Central memory CD4-positive, alpha-beta T cell (primary cell): ENCODE measurements at places on chromosomes 12 and 14.

DNA sequence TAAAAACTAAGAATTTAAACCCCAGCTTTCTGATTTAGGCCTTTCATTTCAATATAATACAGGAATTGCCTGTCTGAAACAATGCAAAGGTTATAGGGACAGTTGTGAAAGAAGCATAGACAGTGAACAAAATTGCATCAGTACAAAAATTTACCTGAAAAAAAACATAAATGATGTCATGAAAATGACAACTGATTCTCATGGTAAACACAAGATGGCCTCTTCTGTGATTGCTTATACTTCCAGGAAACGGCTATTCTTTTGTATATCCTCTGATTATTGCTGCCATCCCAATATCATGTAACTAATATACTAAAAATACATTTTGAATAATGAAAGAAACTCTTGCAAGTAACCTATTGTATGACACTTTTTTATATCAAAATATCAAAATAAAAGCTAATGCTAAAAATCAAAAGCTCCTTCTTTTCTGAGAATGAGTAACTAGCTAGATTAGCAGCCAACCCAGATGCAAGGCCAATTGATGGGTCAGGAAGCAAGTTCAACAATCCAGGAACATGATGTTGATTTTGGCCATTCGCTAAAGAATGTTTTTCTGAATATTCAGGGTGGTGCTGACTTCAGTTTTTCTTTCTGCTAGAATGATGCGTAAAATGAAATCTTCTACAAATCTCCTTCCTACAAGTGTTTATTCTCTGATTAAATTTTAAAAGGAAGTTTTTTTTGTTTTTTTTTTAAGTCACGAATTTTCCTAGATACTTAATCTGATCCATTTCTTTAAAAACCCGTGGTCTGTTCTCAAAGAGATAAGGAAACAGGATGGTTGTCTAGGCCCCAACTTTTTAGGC lies 83.6 kb downstream of the ALX1 start:
- no peak for DNase-seq

- DNase-seq = no peak
Observed at GRCh38 chr14:51516706-51517395, 134.9 kb upstream of the FRMD6 start.

GRCh38 chr12:67515679-67516340 lies 132.7 kb upstream of the DYRK2 start:
- DNase-seq = peak; percentile 62

DNA sequence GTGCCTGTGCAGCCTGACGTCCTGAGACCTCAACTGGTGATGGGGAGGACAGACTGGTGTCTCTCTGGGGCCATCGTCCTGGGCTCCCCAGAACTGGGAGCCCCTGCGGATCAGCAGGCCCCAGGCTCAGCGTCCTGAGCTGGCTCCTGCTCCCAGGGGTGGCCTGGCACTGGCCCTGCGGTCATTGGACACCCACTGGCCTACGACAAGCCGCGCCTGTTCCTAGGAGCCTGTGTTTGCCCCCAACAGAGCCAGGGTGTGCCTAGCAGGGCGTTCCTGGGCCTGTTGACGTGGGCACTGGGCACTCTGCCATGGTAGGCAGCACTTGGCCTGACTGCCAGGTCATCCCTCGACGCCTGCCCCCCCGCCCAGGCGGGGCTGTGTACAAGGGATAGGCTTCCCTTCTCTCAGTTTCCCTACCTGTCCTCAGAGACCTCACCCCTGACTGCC lies 8.4 kb downstream of the ADSS1 start:
- no peak for DNase-seq

DNA sequence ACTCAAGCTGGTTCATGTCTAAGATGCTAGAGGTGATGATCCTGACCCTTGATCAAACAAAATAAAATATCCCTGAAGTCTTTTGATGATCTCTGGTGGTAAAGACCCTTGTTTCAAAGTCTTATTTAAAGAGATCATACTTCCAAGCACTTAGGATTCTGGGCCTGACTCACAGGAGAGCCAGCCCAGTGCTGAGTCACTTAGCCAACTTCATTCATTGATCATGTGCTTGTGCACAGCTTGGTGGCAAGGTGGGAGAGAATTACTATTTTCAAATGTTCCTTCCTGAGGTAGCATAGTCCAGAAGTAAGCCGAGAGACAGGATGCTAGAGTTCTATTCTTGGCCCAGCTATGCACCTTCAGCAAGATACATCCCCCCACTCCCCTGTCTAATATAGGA lies 40.6 kb downstream of the SCN8A start:
- DNase-seq = no peak

- DNase-seq = no peak
Observed at GRCh38 chr12:67671419-67671818, 22.9 kb downstream of the DYRK2 start.

- no peak for DNase-seq
Observed at GRCh38 chr12:42732908-42733411, 143.4 kb upstream of the PRICKLE1 start.

DNA sequence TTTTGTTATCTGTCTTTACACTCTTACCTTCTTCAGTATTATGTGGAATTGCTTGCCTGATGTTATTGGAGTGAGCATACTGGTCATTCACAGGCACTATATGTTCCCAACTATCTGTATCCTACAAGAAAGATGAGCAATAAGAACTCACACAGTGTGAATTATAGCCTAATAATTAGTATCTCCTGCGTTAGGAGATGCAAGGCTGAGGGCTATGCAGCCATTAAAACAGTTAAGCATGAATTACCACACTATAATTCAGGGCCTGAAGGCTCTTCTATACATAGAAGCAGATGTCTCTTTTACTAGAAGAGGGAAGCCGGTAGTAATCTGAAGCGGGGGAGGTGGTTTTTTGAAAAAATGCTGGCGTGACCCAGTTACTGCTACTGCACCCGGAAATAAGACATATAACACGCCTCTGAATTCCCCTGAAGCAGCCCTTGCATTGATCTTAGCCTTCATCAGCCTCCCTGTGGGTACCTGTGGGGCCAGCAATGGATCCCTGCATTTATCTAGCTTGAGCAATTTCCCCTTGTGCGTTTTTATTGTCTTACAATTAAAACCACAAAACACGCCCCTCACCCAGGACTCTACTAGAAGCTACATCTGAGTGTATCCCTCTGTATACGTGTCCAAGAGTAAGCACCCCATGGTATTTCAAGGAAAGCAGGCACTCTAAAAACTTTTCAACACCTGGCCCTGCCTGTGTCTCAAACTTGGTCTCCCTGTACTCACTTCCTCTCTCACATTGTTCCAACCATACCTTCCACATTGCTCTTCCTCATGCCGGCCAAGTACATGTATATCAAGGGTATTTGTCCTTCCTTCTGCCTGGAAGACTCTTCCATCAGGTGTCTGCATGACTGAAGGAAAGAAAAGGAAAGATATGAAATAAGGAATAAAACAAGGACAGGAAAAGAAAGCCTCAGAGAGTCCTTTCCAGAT lies 210.9 kb upstream of the ARID2 start:
- DNase-seq = peak; percentile 76

DNA sequence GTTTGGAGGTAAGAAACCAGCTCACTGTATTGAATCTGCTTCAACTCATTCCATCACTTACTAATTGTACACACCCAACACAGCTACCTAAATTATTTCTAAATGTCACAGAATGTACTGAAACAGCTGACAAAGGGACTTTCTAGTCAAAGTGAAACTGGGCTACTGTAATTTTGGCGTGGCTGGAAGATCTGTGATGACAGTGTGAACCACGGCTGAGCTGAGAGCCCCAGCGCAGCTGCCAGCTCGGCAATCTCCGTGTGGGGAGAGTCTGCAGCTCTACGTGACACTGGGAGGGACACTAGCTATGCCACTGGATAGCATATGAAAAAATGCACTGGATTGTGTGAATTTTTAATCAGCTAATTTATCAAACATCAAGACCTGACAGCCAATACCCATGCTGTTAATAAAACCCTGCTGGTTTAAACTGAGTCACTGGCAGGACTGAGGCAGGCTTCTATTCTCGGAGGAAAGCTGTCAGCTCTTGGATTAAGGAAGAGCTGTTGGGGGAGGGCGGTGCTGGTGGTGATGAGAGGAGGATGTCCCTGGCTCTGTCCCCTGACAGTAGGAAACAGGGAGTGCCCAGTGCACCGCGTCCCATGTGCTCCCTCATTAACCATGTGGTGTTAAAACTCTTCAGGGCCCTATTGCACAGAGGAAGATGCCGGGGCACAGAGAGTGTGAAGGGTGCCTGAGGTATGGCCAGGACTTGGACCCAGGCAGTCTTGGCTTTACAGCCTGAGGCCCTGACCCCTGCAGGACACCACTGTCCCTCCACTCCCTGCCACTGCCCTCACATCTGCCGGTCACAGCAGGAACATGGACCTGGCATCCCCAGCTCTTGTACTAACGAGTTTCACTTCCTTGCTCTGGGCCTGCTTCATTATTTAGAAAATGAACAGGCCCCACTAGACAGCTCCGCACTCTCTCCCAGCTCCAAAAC lies 13.3 kb downstream of the SLC15A4 start:
- no peak for DNase-seq

DNA sequence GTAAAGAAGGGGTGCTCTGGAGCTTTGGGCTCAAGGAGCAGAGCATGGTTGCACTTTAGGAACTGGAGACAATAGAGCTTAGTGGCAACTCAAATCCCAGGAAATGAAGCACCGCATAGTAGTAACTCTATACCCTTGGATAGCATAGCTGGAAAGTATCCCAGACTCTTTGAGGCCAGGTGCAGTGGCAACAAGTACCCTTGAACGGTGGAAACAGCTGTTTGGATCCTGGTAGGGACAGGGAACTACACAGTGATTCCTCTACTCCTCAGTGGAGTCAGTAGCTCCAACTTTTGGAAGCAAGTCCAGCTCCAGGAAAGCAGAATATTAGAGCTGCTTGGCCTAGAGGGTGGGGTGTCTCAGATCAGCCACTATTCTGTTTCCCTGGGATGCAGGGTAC lies 129.0 kb upstream of the WSCD2 start:
- DNase-seq = no peak

DNA sequence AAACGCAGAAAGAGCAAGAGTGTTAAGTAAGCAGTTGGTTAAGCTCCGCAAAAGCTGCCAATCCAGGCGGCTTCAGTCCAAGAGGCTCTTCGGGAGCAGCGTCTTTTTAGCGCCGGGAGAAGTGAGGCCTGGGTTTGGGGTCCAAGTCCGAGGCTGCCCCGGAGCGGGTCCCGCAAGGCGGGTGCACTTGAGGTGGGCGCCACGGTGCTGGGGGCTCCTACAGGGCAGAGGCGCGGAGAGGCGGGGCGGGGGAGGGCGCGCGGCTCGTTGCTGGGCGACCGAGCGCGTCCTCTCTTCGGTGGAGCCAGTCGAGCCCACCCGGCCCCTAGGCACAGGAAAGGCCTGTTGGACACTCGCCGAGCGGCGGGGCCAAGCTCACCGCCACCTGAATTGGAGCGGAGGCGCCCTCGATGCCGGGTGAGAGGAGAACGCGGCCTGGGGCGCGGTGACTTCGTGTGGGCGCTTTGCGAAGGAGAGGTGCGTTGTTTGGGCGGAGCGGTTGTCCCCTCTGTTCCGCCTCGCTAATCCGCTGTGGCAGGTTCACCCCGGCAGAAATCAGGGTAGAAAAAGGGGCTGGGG lies 15.6 kb downstream of the TTC6 start:
- no peak for DNase-seq

DNA sequence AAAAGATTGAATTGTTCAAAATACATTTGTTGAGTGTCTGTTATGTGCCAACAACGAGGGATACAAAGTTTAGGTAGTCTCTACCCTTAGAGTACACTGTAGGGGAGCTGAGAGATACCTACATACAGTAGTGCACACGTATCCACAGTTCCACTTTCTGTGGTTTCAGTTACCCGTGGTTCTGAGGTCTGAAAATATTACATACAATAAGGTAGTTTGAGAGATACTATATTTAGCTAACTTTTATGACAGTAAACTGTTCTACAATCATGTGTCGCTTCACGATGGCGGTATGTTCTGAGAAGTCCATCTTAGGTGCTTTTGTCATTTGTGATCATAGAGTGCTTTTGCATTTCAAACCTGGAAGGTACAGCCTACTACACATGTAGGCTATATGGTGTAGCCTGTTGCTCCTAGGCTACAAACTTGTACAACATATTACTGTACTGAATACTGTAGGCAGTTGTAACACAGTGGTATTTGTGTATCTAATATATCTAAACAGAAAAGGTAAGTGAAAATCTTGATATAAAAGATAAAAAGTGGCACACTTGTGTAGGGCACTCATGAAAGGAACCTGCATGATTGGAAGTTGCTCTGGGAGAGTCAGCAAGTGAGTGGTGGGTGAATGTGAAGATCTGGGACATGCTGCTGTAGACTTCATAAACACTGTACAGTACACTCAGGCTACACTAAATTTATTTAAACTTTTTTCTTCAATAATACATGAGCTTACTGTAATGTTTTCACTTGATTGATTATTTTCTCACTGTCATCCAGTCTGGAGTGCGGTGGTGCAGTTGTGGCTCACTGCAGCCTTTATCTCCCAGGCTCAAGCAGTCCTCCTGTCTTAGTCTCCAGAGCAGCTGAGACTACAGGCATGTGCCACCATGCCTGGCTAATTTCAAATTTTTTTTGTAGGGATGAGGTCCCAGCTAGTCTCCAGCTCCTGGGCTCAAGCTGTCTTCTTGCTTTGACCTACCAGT lies 4.0 kb downstream of the CPSF6 start:
- DNase-seq = no peak

DNA sequence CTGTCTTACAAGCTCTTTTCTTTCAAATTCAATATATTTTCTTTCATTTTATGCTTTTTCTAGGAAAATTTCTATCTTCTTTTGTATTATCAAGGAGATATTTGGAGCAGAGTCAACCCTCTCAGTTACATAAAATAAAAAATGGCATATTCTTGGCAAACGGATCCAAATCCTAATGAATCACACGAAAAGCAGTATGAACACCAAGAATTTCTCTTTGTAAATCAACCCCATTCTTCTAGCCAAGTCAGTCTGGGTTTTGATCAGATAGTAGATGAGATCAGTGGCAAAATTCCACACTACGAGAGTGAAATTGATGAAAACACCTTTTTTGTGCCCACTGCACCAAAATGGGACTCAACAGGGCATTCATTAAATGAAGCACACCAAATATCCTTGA lies 20.6 kb downstream of the PIK3C2G start:
- no peak for DNase-seq

- DNase-seq = no peak
Observed at GRCh38 chr12:102728506-102729242, 188.4 kb downstream of the PAH start.

- no peak for DNase-seq
Observed at GRCh38 chr12:80709811-80710726, 2.6 kb downstream of the MYF6 start.

- DNase-seq = peak; percentile 11
Observed at GRCh38 chr14:106622200-106622745, 1095.9 kb downstream of the TMEM121 start.

DNA sequence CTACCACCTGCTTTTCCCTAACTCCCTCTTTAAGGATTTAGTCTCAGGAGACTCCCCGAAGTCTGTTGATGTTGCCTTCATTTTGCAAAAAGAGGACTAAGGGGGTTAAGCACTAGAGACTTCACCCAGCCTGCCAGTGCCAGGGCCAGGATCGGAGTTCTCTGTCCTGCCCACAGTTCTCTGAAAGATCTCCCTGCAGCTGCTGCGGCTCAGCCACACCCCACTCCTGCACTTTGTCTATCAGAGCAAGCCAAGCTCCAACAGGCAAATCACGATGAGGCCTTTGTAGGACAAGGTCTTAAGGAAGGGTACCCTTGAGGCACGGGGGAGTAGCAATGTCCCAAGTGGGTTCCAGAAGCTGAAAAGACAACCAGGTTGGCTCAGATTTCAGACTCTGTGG lies 148.8 kb upstream of the EGLN3 start:
- no peak for DNase-seq

GRCh38 chr14:59330455-59330854 lies 134.7 kb downstream of the GPR135 start:
- DNase-seq = no peak
